ENCODE measurements at places on chromosomes 4 and X.

GRCh38 chrX:13226214-13226613 lies 93.6 kb downstream of the ATXN3L start:
- DNase-seq, result no peak

DNA sequence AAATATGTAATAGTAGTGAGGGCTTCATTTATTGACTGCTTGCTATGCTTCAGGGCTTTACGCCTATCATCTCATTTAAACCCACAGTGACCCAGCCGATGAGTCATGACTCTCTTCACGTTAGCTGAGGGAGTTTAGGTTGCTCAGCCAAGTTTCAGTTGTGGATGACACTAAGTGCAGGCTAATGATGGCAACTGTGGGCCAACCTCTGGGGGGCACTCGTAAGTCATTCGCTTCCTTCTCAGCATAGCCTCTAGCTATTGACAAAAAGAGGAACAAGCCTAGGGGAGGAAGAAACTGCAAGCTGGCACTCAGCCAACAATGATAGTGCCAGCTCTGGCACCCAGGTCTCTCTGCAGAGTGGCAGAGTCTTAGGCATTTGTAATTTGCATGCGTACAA lies 325.0 kb downstream of the ARHGAP10 start:
- peak; percentile 67 for DNase-seq

GRCh38 chr4:123545667-123546572 lies 149.3 kb downstream of the SPRY1 start:
- DNase-seq, result no peak

DNA sequence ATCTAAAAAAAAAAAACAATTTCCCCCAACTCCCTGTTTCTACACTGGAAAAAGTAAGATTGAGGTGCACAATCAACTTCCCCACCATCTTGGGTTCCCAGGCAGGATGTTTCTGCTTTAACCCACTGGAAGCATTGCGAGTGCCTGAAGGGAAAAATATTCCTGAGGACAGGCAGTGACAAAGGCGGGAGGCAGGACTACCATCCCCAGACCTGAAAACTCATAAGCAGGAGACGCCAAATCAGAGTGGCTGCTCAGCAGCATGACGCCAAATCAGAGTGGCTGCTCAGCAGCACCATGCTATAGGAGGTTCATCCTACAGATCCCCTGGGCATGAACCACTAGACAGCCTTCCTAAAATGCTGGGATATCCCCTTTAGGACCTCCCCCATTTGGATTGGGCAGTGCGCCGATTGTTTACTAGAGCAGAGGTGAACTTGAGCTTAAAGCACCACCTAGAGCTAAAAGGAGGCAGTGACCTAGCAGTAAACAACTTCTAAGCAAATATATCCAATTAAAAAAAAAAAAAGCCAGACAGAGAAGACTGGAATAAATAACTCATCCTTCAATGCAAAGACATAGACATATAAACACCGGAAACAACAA lies 35.0 kb upstream of the GK start:
- DNase-seq, result no peak

DNA sequence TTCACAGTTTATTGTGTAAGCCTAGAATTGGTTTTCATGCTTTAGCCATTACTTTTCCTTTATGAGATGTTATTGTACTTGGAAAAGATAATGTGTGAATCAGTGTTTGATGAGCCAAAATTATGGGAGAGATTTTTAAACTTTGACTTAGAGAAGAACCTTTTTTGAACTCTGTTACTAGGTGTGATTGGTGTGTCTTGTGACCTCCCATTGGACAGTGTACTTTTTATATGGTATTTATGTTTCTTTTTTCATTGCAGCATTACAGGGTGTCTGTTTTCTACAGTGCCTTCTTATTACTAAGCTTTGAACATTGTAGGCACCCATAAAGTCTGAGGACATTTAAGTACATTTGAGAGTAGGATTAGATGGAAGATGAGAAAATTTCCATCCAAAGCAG lies 91.1 kb downstream of the SLC4A4 start:
- DNase-seq, result no peak

- no peak for DNase-seq
These were observed 14.2 kb downstream of the PHOX2B start for GRCh38 chr4:41734371-41734770.

- DNase-seq, result no peak
These were observed 52.1 kb upstream of the MSANTD1 start for GRCh38 chr4:3196670-3197359.

- peak; percentile 35 for DNase-seq
These were observed 136.4 kb downstream of the ZNF674 start for GRCh38 chrX:46408553-46409407.

GRCh38 chrX:275967-276580 lies 5.1 kb upstream of the PLCXD1 start:
- DNase-seq, result peak; percentile 26

Data from stimulated activated CD8-positive, alpha-beta memory T cell treated with anti-CD3 and anti-CD28 coated beads, Interleukin-7, amount 100 ng/mL, for 4 hours (primary cell).